ENCODE measurements at places on chromosomes 13 and 19. TPM values are rescaled to one million over a fixed set of nuclear protein-coding genes. Genes with fewer than 3 reads are reported as not detected.

CALM3 gene
- 378 TPM for total RNA-seq

CEACAM6 gene
- not detected for total RNA-seq

B3GNT3 gene
- total RNA-seq: not detected

FSD1 gene
- not detected for total RNA-seq

CGB3 gene
- not detected for total RNA-seq

ZNF729 gene
- total RNA-seq: not detected

FGF21 gene
- not detected for total RNA-seq

AKAP11 gene
- total RNA-seq: 19.3 TPM

QPCTL gene
- 1.5 TPM for total RNA-seq

LILRA2 gene
- 3.1 TPM for total RNA-seq

GRK1 gene
- 0.11 TPM for total RNA-seq

CCNA1 gene
- not detected for total RNA-seq

FUT1 gene
- total RNA-seq: 2.1 TPM

GPR12 gene
- 0.19 TPM for total RNA-seq

RASAL3 gene
- 2.3 TPM for total RNA-seq

MADCAM1 gene
- 0.19 TPM for total RNA-seq

DGKH gene
- 4.8 TPM for total RNA-seq

IL12RB1 gene
- total RNA-seq: 1.1 TPM

NECTIN2 gene
- total RNA-seq: 41.8 TPM

POLD1 gene
- 10.8 TPM for total RNA-seq

SLITRK5 gene
- total RNA-seq: 0.05 TPM

CAPNS1 gene
- total RNA-seq: 854 TPM

ZNF836 gene
- total RNA-seq: 6.8 TPM

ANKRD24 gene
- 0.19 TPM for total RNA-seq

KCNRG gene
- 0.22 TPM for total RNA-seq

ZNF568 gene
- total RNA-seq: 7.7 TPM

ZNF284 gene
- 1.7 TPM for total RNA-seq

ZNF808 gene
- total RNA-seq: 30.9 TPM

FFAR1 gene
- not detected for total RNA-seq

FCHO1 gene
- total RNA-seq: 0.24 TPM

KLK13 gene
- not detected for total RNA-seq

LSM14A gene
- total RNA-seq: 70.6 TPM

KLK4 gene
- total RNA-seq: not detected

HNRNPA1L2 gene
- total RNA-seq: 1.5 TPM

PTGIR gene
- total RNA-seq: 3.8 TPM

NAPSA gene
- total RNA-seq: 0.27 TPM

HCN2 gene
- 4.5 TPM for total RNA-seq

SIGLEC12 gene
- 0.19 TPM for total RNA-seq
